Esophagus squamous epithelium (tissue), 5 donors: ENCODE measurements at places on chromosomes 12 and 14.

DNA sequence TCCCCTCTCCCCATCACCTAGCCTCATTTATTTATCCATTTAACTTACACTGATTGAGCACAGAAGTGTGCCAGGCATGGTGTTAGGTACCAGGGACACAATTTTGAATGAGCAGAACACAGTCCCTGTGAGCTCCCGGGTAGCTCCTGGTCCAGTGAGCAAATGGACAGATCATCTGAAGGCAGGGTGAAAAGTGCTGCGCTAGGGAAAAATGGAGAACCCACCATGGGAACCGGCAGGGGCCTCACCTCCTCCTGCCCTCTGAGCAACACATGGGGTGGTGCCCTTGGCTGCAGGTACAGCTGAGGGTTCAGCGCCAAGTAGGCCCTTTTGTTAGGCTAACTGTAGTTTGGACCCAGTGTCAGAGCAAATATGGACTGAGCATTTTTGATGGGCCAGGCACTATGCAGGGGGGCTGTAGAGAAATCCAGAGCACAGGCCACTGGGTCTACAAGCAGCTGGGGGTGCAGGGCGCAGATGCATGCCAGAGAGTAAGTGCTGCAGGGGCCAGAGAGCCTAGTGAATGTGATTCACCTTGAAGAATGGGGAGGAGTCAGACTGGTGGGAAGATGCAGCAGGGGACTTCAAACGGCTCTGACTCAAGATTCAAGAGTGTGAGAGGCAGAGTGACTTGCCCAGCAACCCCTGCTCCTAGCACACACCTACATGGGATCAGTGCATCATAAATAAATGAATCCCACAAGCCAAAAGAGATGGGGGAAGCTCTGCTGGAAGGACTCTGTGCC, 28.2 kb downstream of the LTBP2 start:
- no peak for DNase-seq

DNA sequence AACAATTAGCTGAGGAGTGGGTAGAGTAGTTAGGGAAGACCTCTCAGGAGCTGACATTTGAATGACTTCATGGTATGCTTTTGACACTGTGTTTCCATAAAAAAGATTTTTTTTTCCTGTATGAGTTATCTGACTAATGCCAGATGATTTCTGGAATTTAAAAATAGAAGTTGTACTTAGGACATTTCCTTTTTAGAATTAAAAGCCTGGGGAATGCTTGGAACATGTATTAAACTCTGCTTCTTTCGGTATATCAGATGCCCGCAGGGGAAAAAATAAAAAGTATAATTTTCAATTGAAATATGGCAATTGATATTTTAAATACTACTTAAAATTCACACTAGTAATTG, 41.1 kb downstream of the BRMS1L start:
- no peak for DNase-seq

GRCh38 chr12:79547044-79547734, 143.6 kb downstream of the PAWR start:
- no peak for DNase-seq

DNA sequence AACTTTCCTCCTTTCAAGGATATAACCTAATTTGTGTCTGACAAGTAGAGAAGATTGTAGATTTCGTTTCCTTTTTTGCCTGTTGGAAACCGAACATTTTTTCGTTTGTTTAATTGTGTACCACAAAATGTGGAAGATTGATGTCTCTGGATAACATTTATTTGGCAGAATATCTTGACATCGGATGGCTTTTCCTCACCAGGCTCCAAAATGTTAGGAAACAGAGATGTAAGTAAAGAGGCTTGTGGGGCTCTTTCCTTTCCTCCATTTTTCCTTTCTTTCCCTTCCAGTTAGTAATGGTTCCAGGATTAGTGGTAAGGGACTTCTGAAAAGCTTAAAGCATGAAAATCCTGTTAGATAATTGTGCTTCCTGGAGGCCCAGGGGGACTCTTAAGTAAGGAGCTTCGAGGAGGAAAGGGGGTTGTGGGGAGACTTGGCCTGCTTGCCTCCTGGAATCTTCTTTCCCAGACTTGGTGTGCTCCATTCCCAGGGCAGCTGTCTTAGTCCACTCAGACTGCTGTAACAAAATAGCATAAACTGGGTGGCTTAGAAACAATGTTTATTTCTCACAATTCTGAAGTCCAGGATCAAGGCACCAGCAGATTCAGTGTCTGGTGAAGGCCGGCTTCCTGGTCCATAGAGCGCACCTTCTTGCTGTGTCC, 243.1 kb upstream of the PWP1 start:
- DNase-seq, result no peak

DNA sequence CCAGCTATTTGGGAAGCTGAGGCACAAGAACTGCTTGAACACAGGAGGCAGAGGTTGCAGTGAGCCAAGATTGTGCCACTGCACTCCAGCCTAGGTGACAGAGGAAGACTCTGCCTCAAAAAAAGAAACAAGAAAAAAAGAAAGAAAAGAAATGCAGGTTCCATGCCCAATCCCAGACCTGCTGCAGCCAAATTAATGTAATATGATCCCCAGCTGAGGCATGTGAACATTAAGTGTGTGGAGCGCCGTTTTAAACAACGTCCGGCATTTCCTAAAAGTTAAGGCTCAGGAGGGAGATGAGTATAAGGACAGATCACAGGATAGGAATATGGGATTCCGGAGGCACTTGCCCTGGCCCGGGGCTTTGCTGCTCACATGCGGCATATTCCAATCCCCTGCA, 162.9 kb downstream of the KSR2 start:
- DNase-seq, result no peak

DNA sequence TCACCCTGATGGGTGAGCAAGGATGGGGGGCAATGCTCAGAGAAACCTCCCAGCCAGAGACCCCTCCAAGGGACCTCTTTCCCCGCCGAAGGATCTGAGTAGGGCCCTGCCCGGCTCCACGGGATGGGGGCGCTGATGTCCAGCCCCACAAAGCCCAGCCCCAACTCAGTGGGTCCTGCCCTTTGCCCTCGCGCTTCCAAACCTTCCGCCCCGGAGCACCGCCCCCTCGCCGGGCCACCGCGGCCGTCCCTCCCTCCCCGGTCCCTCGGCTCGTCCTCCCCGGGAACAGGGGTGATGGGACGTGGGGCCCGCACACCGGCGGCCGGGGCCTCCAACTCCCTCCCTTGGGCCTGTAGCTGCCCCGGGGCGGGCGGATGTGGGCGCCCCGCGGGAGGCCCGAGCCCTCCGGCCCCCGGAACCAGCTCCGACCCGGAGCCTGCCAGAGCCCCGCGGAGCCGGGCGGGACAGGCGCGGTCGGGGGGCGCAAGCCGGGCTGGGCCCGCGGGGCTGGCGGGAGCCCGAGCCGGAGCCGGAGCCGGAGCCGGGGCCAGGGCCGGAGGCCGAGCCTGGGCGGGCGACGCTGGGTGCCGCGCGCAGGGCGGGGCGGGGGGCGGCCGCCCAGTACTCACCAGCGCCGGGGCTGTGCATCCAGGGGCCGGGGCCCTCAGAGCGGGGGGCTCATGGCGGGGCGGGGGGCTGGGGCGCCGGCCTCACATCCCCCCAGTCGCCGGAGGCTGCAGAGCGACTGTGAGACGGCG, 386 bp downstream of the HDAC7 start:
- DNase-seq, result no peak

- DNase-seq, result no peak
Measured at GRCh38 chr12:42652048-42652447, 62.5 kb upstream of the PRICKLE1 start.

DNA sequence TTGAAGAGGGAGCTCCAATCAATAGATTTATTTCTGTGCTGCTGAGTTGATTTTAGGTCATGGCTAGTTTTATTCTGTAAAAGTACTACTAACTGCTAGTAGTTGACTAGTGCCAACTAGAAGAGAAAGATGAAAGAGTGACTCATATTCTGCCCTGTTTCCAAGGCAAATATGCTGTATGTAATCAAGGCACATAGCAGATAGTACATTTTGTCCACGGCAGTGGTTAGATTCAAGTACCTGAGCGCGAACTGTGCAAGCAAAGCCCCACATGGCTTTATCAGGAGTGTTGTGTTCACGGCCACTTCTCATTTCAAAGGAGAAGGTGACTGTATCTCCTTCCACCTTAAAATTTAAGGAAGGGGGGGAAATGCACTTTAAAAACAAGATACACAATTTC, 126.8 kb downstream of the TRAFD1 start:
- DNase-seq, result no peak

GRCh38 chr14:55097881-55098560, 31.0 kb upstream of the LGALS3 start:
- no peak for DNase-seq

- DNase-seq, result no peak
Measured at GRCh38 chr12:109447482-109447881, 29.6 kb downstream of the KCTD10 start.

- no peak for DNase-seq
Measured at GRCh38 chr12:121099779-121100178, 32.9 kb upstream of the P2RX7 start.
